ENCODE measurements at places on chromosomes 5 and 9.

DNA sequence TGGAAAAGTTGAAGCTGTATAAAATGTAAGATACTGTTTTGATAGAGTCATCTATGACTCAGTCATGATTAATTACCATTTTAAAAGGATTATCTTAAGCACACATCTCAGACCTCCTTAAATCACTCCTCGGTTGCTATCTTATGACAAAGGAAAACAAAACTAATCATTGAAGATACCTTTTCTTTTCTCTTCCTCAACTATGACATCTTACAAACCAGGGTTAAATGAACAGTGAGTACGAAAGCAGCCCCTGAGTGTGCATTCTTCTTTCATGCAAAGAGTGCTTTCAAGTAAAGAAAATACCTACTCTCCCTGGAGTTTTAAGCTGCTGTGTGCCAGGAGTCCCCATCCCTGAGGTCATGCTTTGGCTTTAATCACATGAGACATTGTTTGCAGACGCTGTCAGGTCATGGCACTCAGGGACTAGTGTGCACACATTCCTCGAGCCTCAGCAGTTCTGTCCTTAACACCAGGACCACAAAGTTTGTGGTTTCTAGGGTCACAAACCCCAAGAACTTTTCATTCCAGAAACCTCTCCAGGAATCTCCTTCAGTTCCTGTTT lies 86.7 kb upstream of the ICE1 start:
- no peak for DNase-seq

DNA sequence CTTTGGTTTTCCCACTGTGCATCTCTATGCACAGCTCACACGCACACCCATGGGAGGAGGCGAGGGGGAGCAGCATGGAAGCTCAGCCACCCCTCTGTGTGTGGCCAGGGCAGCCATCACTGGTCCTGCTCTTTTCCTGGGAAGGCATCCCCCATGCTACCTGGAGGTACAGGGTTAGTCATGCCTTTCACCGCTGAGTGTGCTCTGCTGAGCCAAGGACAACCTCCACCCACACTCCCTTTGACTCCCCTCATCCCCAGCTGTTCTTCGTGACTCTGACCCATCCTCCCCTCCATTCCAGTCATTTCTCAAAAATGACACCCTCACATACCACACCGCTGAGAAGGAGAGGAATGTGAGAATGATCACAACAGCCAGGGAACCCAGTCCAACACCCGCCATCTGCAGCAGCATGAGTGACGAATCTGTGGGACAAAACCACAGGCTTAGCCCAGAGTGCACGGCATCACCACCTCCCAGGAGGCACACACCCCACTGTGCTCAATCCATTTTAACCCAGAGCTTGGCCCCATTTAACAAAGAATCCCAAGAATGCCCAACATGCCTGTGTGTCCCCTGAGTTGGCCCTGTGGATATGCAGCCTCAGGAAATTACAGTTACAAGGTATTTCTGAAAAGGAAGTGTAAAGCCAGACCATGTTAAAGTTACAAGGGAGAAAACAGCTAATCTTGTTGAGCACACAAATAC lies 133.4 kb downstream of the SUSD1 start:
- DNase-seq, result no peak

GRCh38 chr5:10567121-10567591 lies 3.3 kb downstream of the ANKRD33B start:
- no peak for DNase-seq

DNA sequence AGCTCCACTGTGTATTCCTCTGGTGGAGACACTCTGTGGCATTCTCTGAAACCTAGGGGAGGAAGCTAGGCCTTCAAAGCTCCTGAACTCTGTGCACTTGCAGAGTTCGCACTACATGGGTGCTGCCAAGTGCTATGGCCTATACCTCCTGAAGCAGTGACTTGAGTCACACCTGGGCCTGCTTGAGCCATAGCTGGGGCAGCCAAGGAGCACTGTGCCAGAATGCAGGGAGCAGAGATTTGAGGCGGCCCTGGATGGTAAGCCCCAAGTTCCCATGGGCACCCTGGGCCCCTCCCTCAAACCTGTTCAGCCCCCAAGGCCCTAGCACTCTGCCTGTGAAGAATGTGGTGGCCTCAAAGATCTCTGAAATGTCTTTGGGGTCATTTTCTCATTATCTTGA lies 212.9 kb downstream of the SPATA31A6 start:
- no peak for DNase-seq

- no peak for DNase-seq
Measured at GRCh38 chr9:2163231-2163885, 148.2 kb downstream of the SMARCA2 start.

GRCh38 chr5:52709167-52709925 lies 78.4 kb upstream of the ITGA1 start:
- DNase-seq, result no peak

GRCh38 chr9:18692962-18693361 lies 219.0 kb downstream of the ADAMTSL1 start:
- no peak for DNase-seq

DNA sequence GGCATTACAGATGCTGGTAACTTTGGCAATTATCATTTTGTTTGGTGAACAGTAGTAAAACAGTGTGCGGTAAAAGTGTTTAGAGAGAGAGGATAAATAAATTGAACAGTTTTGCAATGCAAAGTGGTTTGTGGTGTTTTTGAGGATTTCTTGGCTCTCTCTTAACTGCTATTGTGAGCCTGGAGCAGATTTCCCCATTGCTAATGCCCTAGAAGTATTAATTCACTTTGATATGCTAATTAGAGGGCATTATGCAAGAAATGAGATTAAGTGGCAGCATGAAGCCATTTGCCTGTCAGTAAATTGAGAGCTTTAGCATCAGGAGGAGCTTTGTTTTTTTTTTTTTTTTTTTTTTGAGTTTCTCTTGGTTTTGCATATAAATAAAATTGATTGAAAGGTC lies 8.2 kb downstream of the PBX3 start:
- DNase-seq, result no peak

- DNase-seq, result no peak
Measured at GRCh38 chr5:178241231-178241663, 8.6 kb upstream of the PHYKPL start.

Data from stimulated activated CD8-positive, alpha-beta memory T cell treated with anti-CD3 and anti-CD28 coated beads, Interleukin-4, amount 100 ng/mL, for 4 hours (primary cell).